ENCODE measurements at places on chromosomes 7 and 10. TPM values are rescaled to one million over a fixed set of nuclear protein-coding genes. Genes with fewer than 3 reads are reported as not detected.

GRCh38 chr7:7773334-7774309 is 55.2 kb upstream of the RPA3 start:
- H3K4me3 ChIP-seq: no peak overlapping the region
- no peak for DNase-seq
- H3K27me3 ChIP-seq: no peaks in the 10 kb centered on the region

MMD2 gene
- total RNA-seq: not detected

DNA sequence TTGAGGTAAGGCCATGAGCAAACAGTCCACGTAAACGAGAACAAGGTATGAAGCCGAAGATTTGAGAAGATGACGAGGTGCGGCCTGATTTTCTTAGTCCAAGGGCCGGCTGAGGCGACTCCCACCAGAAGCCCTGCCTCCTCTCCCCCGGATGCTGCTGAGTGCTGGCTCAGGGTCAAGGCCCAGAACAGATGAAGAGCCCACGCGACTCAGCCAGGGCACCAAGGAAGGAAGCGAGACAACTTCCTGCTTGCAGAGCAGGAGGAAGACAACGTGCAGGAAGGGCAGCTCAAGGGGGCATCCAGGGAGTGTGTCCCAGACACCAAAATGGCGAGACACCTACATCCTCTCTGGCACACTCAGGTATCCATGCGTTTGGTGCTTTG is 99.5 kb downstream of the CYTH3 start:
- no peak overlapping the region for H3K4me3 ChIP-seq
- H3K27ac ChIP-seq: peak overlapping the region; percentile 31
- peaks cover 36% of the 10 kb centered on the region for H3K36me3 ChIP-seq
- no peak for DNase-seq

DNA sequence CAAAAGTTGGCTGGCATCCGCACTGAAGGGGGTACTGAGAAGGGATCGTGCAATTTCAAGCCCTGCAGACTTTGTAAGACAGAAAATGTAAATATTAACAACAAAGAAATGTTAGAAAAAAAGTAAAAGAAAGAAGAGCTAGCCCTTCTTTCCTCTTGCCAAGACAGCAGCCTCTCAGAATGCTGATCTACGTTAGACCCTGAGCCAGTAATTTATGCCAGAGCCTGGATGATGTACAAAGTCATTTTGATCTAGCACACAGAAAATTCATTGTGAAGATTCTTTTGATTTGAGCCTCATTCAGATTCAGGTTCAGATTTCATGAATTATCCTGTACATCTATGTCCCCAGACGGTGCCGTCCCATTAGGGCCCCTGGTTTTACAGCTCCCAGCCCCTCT is 105.2 kb downstream of the PRKCQ start:
- no peak overlapping the region for H3K27ac ChIP-seq
- H3K36me3 ChIP-seq: no peaks in the 10 kb centered on the region
- no peaks in the 10 kb centered on the region for H3K27me3 ChIP-seq
- H3K4me1 ChIP-seq: peaks cover 3% of the 10 kb centered on the region
- no peak for DNase-seq

- no peak for DNase-seq
- H3K4me1 ChIP-seq: peaks cover 65% of the 10 kb centered on the region
- H3K36me3 ChIP-seq: peaks cover 68% of the 10 kb centered on the region
Measured at GRCh38 chr10:62087329-62087728, 181.3 kb downstream of the RTKN2 start.

GRCh38 chr7:3042861-3043489 is 692 bp downstream of the CARD11 start:
- H3K27me3 ChIP-seq: peaks cover 7% of the 10 kb centered on the region
- no peaks in the 10 kb centered on the region for H3K4me1 ChIP-seq
- H3K27ac ChIP-seq: no peak overlapping the region
- H3K36me3 ChIP-seq: no peaks in the 10 kb centered on the region
- DNase-seq: no peak

GRCh38 chr7:4682621-4683042 is 537 bp downstream of the FOXK1 start:
- H3K4me1 ChIP-seq: peaks cover 30% of the 10 kb centered on the region
- no peaks in the 10 kb centered on the region for H3K36me3 ChIP-seq
- no peaks in the 10 kb centered on the region for H3K27me3 ChIP-seq
- H3K27ac ChIP-seq: no peak overlapping the region

GRCh38 chr10:75395932-75396630 is 5.5 kb downstream of the ZNF503 start:
- peaks cover 21% of the 10 kb centered on the region for H3K4me1 ChIP-seq
- peak overlapping the region; percentile 61 for H3K4me3 ChIP-seq
- H3K36me3 ChIP-seq: peaks cover 29% of the 10 kb centered on the region
- peaks cover 49% of the 10 kb centered on the region for H3K27me3 ChIP-seq

PHYH gene
- total RNA-seq: 21.6 TPM

CLCN1 gene
- total RNA-seq: not detected

GRID2IP gene
- 0.13 TPM for total RNA-seq

CAMK2B gene
- total RNA-seq: not detected

DNA sequence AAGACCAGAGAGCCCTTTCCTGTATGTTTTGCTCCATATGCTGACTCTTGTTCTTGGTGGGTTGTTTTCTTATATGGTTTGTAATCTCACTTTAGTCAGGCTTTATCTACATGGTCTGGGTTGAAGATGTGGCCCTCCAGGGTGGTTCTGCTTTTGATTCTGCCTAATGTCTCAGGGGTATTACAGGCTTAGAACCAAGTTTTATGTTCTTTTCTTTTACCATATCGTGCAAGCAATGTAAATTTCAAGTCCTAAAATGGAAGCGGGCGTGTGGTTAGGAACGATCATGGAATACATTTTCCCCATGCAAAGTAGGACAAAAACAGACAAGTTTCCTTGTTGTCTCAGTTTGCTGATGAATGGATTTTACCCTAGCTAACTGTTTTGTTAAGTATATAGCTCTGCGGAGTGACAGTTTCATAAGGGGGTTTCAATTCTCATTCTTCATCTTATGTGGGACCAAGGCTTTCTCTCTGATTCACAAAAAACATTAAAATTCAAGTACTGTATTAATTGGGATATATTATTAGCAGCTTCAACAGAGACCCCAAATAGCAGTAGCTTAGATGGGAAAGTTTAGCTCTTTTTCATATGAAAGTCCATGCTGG is 58.7 kb downstream of the MTURN start:
- no peaks in the 10 kb centered on the region for H3K27me3 ChIP-seq
- no peak overlapping the region for H3K4me3 ChIP-seq
- DNase-seq: no peak
- H3K36me3 ChIP-seq: peaks cover 6% of the 10 kb centered on the region
- no peak overlapping the region for H3K27ac ChIP-seq

GRCh38 chr10:111656066-111656465 is 527.5 kb downstream of the GPAM start:
- H3K4me1 ChIP-seq: no peaks in the 10 kb centered on the region
- no peak overlapping the region for H3K4me3 ChIP-seq
- no peaks in the 10 kb centered on the region for H3K36me3 ChIP-seq
- H3K27ac ChIP-seq: no peak overlapping the region
- no peak for DNase-seq

ITIH2 gene
- total RNA-seq: not detected

- DNase-seq: no peak
- no peaks in the 10 kb centered on the region for H3K27me3 ChIP-seq
- peaks cover 24% of the 10 kb centered on the region for H3K4me1 ChIP-seq
- no peak overlapping the region for H3K4me3 ChIP-seq
- no peaks in the 10 kb centered on the region for H3K36me3 ChIP-seq
- peak overlapping the region; percentile 73 for H3K27ac ChIP-seq
Measured at GRCh38 chr10:52121688-52122087, 192.4 kb upstream of the DKK1 start.

GRCh38 chr10:46250898-46251856 is 35.6 kb upstream of the ANTXRL start:
- H3K4me3 ChIP-seq: no peak overlapping the region
- no peaks in the 10 kb centered on the region for H3K36me3 ChIP-seq
- H3K27me3 ChIP-seq: peaks cover 4% of the 10 kb centered on the region
- no peak overlapping the region for H3K27ac ChIP-seq
- H3K4me1 ChIP-seq: no peaks in the 10 kb centered on the region
- peak; percentile 72 for DNase-seq

DNA sequence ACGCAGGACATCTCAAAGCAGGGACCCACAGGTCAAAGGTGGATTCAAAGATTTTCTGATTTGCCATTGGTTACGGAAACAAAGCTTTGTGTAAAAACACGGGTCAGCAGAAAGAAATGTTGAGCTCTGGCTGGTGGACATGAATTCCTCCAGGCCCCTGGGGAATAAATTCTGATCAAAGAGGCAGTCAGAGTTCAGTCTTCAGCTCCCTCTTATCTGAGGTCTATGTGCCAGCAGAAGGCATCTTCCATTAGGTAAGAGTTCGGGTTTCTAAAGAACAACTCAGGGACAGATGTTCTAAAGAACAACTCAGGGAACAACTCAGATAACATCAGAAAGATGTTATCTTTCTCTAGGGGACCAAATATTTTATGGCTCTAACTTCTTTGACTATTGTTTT is 64.9 kb upstream of the PALS2 start:
- DNase-seq: no peak
- no peaks in the 10 kb centered on the region for H3K4me1 ChIP-seq
- peaks cover 3% of the 10 kb centered on the region for H3K27me3 ChIP-seq
- H3K4me3 ChIP-seq: no peak overlapping the region
- no peak overlapping the region for H3K27ac ChIP-seq

MYL10 gene
- 0.52 TPM for total RNA-seq

DNA sequence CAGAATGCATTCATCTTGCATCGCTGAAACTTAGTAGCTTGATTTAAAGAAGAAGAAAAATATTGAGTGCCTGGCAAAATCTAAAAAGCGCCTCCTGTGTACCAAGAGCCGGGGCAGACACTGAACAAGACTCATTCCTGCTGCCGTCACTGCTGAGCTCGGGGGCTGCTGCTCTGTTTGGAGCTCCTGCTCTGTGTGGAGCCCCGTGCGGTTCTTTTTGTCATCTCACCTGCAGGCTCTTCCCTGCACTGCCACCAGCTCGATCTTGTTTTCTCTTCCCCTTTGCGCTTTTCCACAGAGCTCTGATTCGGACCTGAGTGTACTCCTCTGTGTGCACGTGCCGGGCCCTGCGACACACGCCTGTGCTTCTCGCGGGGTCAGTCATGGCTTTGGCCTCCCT is 462.1 kb upstream of the DPP6 start:
- H3K4me1 ChIP-seq: no peaks in the 10 kb centered on the region
- no peak overlapping the region for H3K4me3 ChIP-seq
- no peak overlapping the region for H3K27ac ChIP-seq
- DNase-seq: no peak
- no peaks in the 10 kb centered on the region for H3K36me3 ChIP-seq
- no peaks in the 10 kb centered on the region for H3K27me3 ChIP-seq

GRCh38 chr10:51910189-51910588 is 210.8 kb upstream of the CSTF2T start:
- no peak overlapping the region for H3K27ac ChIP-seq
- no peak for DNase-seq
- H3K4me3 ChIP-seq: no peak overlapping the region
- H3K4me1 ChIP-seq: peaks cover 6% of the 10 kb centered on the region
- H3K36me3 ChIP-seq: no peaks in the 10 kb centered on the region
- H3K27me3 ChIP-seq: no peaks in the 10 kb centered on the region

INTS1 gene
- total RNA-seq: 121 TPM

DNA sequence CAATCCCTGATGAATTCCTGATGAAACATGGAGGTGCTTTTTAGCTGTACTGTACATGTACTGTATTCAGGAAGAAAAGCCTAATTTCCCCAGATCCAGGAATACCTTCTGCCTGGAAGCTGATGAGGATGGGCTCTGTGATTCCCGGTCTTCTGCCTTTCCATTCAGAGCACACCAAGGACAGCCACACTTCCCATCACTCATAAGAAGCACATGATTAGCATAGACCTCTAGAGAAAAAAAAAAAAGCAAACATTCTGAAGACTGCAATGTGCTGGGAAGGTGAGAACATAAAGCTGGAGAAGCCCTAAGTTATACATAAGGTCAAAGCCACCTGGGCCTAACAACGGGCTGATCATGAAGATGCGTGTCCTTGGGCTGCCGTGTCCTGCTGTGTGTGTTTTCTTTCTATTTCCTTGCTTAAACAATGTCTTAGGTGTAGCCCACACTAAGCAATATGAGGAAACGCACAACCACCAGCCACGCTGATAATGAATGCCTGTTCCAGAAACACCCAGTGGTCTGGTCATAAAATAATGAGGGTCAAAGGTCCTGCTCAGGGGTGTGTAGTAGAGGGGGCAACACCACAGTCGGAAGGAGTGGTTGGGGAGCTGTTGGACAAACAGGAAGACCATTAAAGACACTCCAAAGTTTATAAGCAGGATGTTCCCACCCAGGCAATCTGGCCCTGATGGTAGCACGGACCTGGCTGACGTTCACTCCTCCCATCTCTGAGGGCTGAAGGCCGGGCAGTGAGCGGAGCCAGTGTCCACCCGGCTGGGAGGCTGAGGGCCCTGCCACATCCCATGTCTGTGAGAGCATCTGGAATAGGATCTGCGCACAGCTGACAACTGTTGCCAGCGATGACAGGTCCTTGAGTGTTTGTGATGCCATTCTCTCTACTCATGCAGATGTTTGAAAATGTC is 7.9 kb downstream of the PKD1L1 start:
- H3K27me3 ChIP-seq: no peaks in the 10 kb centered on the region
- H3K36me3 ChIP-seq: no peaks in the 10 kb centered on the region
- DNase-seq: peak; percentile 73
- H3K27ac ChIP-seq: peak overlapping the region; percentile 66
- H3K4me3 ChIP-seq: no peak overlapping the region

DNA sequence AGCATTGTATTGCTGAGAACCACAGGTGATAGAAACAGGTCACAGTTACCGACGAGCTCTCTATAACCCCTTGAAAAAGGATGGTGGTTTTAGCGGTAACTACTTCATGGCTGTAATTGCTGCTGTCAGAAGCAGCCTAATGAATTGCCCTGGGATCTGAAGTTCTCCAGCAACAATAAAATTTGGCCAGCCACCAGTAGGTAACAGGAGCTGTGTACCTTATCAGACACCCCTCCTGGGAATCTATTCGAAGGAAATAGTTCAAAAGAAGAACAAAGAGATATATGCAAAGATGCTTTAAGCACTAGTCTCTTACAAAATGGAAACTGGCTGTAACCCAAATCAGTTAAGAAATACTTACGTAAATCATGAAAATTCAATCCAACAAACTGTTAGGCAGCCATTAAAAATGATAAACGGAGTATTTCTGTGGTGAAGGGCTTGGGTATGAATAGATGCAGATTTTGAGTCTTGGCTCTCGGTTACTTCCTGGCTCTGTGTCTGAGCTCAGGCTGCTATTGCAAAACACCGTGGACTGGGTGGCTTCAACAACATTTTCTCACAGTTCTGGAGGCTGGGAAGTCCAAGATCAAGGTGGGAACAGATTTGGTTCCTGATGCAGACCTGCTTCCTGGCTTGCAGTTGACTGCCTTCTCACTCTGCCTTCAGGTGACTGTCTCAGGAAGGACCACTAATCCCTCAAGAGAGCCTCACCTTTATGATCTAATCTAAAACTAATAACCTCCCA is 1.6 kb downstream of the MSRB2 start:
- H3K36me3 ChIP-seq: no peaks in the 10 kb centered on the region
- H3K4me1 ChIP-seq: peaks cover 12% of the 10 kb centered on the region
- H3K27me3 ChIP-seq: peaks cover 4% of the 10 kb centered on the region
- DNase-seq: no peak
- H3K4me3 ChIP-seq: peak overlapping the region; percentile 88

DNA sequence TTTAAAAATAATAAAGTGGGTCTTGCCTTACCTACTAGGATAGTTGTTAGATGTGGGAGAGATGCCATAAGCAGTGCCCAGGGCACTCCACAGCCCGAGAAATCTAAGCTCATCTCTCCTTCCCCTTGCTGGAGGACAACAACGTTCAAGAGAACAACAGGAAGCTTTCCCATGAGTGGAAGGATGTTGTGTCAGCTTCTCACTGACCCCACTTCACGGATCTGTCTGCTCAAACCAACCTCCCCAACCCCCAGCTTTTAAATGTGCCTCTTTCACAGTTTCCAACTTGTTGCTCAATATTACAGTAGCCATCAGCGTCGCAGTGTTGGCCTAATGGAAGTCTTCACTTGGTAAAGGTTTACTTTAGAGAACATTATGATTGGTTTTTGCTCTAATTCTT is 72.1 kb downstream of the PTPRE start:
- no peaks in the 10 kb centered on the region for H3K27me3 ChIP-seq
- H3K4me1 ChIP-seq: peaks cover 16% of the 10 kb centered on the region
- H3K4me3 ChIP-seq: no peak overlapping the region
- no peak overlapping the region for H3K27ac ChIP-seq

All from osteocyte (in vitro differentiated cells).